LoVo (cell line): ENCODE measurements at places on chromosomes 4 and X.

- DNase-seq = no peak
Observed at GRCh38 chr4:161291222-161291621, 872.6 kb downstream of the FSTL5 start.

- DNase-seq = no peak
Observed at GRCh38 chrX:130086447-130087206, 23.7 kb downstream of the ELF4 start.

- DNase-seq = no peak
Observed at GRCh38 chr4:132383571-132384199, 765.4 kb upstream of the PCDH10 start.

GRCh38 chr4:123659730-123660129 is 263.1 kb downstream of the SPRY1 start:
- DNase-seq = peak; percentile 43

- DNase-seq = no peak
Observed at GRCh38 chr4:7393601-7394575, 40.8 kb downstream of the PSAPL1 start.

- no peak for DNase-seq
Observed at GRCh38 chr4:146146918-146147317, 28.6 kb upstream of the LSM6 start.

DNA sequence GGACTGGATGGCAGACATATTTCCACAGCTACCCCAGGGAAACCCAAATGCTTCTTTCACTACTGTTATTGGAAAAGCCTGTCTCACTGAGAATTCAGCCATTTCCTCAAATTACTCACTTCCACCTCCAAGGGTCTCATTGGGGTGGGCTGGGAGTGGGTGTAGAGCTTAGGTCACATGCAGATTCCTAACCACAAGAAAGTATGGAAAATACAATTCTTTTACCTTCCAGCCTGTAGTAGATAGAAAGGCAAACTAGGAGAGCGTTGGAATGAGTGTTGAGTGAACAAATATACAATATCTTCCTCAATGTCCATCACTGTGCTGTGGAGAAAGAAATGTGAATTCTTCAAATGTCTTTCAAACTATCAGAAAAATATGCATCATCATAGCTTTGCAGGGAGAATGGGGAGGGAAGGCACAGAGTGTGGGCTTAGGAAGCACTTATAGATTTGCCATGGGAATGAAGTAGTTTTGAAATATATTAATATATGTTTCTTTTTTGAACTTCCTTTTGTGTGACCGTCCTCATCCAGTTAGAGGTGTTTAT is 245.3 kb upstream of the JADE1 start:
- no peak for DNase-seq

DNA sequence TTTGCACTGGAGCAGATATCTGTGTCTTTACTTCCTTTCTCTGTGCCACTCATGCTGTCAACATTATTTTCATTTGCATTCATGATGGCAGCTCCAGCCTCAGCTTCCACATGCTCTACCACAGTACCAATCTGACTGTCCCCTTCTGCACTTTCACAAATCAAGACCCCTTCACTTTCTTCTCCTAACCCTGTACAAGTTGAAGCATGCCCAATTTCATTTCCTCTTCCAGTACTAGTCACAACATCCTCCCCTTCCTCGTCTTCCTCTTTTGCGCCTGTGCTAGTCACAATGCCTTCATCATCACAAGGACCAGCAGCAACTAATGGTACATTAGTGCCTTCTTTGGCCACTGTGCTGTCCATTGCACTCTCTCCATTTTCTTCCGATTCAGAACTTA is 26.5 kb downstream of the BOD1L1 start:
- no peak for DNase-seq

DNA sequence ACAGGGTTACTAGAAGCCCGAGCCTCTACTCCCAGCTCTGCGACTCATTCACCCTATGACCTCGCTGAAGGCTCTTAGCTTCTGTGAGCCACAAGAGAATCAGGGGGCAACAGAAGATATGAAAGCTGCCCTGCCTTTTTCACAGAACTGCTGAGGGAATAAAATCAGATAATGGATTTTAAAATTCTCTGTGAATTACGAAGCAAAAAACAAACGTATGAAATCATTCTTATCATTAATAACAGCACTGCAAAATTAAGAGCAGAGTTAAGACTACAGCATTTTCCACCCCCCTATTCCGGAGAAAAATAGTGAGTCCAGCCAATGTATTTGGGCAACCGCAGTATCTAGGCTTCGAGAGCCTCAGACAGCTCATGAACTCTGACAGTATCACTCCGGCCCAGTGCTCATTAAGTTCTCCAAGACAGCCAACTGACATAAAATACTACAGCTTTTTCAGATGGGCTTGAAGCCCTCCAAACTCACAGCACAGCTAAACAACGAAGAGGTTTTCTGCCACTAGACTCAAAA is 33.4 kb downstream of the AFAP1 start:
- DNase-seq = no peak

GRCh38 chr4:74975848-74976824 is 43.2 kb downstream of the PARM1 start:
- DNase-seq = no peak

- DNase-seq = no peak
Observed at GRCh38 chr4:80360084-80360483, 24.6 kb downstream of the CFAP299 start.

DNA sequence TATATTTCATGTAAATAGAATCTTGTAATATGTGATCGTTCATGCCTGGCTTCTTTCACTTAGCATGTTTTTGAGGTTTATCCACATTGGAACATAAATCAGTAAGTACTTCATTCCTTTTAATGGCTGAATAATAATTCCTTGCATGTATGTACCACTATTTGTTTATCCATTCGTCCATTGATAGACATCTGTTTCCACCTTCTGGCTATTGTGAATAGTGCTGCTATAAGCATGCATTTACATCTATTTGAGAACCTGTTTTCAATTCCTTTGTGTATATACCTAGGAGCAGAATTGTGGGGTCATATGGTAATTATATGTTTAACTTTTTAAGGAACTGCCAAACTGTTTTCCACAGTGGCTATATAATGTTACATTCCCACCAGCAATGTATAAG is 356.7 kb upstream of the DIPK2B start:
- no peak for DNase-seq

- DNase-seq = no peak
Observed at GRCh38 chr4:176875446-176875930, 82.8 kb upstream of the VEGFC start.

DNA sequence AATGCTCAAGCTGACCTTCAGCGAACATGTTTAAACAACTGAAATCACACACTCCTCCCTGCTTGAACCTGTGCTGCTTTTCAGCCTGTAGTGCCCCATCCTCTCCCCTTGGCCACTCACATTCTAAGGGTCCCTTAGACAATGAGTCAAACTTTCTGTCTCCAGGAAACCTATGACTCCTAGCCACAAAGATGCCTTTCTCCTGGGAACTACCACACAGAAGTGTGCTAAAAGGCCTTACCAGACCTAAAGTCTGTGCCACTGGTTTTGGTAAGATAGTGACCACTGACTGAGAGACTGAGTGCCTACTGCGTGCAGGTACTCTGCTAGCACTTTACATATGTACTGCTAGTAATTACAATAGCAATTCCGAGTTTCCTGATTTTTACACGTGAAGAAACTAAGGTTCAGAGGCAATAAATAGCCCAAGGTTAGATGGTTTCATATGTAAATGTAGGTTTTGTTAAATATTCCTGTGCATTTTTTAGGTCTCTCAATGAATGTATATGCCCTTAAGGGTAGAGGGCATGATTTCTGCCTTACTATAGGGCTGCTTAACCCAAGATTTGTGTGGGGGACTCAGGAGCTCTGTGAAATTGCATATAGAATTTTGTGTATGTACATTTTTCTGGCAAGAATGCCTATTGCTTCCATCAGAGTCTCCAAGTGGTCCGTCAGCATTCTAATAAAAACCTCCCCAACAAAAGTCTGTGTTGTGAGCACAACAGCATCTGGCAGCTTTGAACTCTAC is 71.1 kb downstream of the NSG1 start:
- DNase-seq = no peak

- no peak for DNase-seq
Observed at GRCh38 chr4:25827897-25828296, 34.9 kb downstream of the SEL1L3 start.

DNA sequence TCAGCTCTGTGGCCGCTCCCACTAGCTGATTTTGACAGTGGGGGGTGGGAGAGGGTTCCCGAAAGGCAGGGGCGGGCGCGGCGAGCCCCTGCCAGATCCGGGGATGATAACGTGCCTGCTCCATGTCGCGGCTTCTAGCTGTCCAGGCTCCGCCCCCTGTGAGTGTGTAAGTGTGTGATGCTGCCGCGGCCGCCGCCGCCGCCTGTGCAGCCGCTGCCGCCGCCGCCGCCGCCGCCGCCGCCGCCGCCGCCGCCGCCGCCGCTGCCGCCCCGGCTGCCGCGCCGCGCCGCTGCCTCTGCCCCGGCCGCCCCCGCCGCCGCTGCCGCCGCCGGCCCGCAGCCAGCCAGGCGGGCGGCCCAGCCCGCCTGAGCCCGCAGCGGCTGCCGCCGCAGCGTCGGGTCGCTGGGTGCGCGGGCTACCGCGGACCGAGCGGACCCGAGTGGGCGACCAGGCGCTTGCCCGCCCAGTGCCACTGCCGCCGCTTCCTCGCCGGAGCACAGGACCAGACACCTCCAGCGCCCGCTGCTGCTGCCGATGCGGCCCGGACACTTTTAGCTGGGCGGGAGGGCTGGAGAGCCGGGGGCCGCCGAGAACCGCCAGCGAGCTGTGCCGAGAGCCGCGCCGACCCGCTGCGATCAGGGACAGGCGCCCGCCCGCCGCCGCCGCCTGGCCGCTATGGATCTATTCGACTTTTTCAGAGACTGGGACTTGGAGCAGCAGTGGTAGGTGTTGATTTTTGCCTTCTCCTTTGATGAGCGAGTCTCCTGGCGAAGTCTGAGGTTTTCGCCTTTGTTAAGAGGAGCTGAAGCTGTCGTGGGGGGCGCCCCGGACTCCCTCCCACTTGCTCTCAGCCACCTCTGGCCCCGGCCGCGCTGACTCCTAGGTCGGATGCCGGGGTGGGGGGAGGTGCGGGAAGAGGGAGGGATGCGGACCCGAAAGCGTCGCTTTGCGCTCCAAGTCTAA is at the start of gene AFF2:
TSS of gene AFF2 (plus strand) at position 195 of the 963 bp plus-strand sequence. CDS start at position 676, 481 bp downstream.
- DNase-seq = no peak

GRCh38 chr4:55561889-55562288 is 15.2 kb upstream of the CLOCK start:
- DNase-seq = no peak

DNA sequence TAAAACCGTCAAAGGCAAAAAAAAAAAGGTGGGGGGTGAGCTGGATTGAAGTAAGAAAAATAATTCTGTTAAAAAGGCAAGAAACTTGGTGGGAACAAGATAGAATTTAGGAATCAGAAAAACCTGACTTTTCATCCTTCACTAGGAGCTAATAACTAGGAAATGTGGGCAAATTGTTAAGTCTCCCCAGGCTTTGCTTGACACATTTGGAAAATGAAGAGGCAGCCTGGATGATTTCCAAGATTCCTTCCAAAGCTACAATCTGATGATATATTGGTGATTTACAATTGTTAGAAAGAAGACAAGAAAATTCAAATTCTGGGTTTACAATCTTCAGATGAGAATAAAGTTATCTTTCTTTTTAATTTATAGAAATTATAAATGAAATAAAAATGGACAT is 1062.5 kb downstream of the ADGRL3 start:
- no peak for DNase-seq

GRCh38 chrX:74585766-74586165 is 28.7 kb downstream of the RLIM start:
- DNase-seq = no peak

- DNase-seq = no peak
Observed at GRCh38 chrX:47614618-47615017, 5.0 kb downstream of the SYN1 start.

DNA sequence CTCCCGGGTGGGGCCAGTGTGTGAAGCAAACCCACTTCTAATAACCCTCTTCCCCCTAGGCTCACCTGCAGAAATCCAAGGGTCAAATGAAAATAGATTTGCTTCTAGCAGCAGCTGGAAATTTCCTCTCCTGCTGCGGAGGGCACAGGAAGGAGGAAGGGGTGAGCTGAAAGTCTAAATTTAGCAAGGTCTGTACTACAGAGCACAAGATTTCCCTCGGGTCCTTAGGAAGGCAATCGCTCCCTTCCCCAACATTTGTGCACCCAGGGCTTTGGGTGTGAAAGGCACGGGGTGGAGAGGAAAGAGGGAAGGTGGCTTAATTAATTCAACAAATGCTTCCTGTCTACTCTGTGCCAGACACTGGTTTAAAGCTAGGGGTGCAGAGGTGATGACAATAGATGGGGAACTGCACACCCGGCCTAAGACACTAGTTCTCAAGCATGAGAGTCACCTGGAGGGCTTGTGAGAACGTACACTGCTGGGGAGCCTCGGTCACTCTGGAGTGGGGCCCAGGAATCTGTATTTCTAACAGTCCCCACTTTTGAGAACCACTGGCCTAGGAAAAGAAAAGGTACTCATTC is 204.4 kb downstream of the NSUN7 start:
- no peak for DNase-seq

GRCh38 chr4:37735578-37735977 is 49.4 kb upstream of the RELL1 start:
- no peak for DNase-seq

DNA sequence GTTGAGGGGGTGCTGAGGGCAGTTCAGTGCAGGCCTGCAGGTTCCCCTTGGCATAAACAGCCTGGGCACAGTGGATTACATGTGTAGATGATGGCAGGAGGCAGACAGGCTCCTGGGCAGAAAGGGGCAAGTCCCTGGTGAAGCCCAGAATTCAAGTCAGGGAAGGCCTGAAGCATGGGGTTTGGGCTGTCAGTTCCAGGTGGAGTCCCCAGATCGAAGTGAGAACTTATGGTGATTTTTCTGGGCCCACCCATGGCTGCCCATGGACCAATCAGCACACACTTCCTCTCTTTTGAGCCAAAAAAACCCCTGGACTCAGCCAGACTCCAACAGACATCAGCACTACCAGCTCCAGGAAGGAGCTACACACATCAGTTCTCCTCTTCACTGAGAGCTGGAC is 529.1 kb downstream of the PPARGC1A start:
- no peak for DNase-seq

- DNase-seq = no peak
Observed at GRCh38 chr4:175720067-175720466, 92.0 kb downstream of the GPM6A start.

GRCh38 chrX:24485976-24486680 is 21.0 kb downstream of the PDK3 start:
- no peak for DNase-seq

DNA sequence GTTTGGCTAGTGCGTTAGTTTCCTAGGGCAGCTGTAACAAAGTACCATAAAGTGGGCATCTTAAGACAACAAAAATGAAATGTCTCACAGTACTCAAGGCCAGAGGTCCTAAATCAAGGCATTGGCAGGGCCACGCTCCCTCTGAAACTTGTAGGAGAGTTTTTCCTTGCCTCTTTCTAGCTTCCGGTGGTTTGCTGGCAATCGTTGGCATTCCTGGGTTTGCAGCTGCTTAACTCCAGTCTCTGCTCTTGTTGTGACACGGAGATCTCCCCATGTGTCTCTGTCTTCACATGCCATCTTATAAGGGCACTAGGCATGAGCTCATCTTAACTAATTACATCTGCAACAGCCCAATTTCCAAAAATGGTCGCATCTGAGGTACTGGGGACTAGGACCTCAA is 362.0 kb upstream of the BOD1L1 start:
- DNase-seq = no peak

GRCh38 chr4:61427818-61428495 is 227.8 kb downstream of the ADGRL3 start:
- no peak for DNase-seq
